ENCODE measurements at places on chromosomes 5 and 9.

- no peak for DNase-seq
Measured at GRCh38 chr5:95673081-95673480, 9.7 kb downstream of the SPATA9 start.

- DNase-seq: peak; percentile 29
Measured at GRCh38 chr9:119839888-119840287, 470.7 kb upstream of the BRINP1 start.

DNA sequence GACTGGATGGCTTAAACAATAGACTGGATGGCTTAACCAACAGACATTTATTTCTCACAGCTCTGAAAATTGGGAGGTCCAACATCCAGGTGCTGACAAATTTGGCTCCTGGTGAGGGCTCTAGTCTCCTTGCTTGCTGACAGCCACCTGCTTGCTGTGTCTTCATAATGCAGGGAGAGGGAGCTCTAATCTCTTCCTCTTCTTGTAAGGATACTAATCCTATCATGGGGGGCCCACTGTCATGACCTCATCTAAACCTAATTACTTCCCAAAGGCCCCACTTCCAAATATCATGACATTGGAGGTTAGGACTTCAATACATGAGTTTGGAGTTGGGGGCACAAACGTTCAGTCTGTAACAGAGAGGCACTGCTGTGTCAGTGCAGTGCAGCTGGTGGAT, 26.4 kb downstream of the FOXD1 start:
- no peak for DNase-seq

- no peak for DNase-seq
Measured at GRCh38 chr5:139670369-139671095, 22.4 kb downstream of the CXXC5 start.

- DNase-seq: no peak
Measured at GRCh38 chr5:145739843-145740242, 95.3 kb downstream of the PRELID2 start.

GRCh38 chr5:148209151-148209770, 6.4 kb downstream of the SPINK6 start:
- DNase-seq: no peak

GRCh38 chr5:96372726-96373380, 60.2 kb downstream of the PCSK1 start:
- no peak for DNase-seq

GRCh38 chr9:113621309-113621791, 157.8 kb downstream of the RGS3 start:
- DNase-seq: peak; percentile 92

GRCh38 chr5:14707811-14708390, 43.4 kb downstream of the OTULIN start:
- no peak for DNase-seq

DNA sequence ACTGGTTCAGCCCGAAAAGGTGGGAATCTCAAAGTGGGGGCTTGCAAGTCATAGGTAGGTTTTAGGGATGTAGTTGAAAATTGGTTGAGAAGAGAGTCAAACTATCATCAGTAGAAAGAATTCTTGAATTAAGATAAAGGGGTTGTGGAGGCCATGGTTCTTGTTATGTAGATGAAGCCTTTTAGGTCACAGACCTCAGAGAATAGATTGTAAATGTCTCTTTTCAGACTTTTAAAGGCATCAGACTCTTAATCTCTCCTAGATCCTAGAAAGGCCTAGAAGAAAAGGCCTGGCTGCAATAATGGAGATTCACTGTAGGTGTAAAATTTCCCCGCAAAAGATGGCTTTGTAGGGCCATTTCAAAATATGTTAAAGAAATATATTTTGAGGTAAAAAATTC, 96.4 kb downstream of the PSAT1 start:
- DNase-seq: no peak
